Trophoblast cell (in vitro differentiated cells and primary cell): ENCODE measurements at places on chromosomes 6 and 20.

DNA sequence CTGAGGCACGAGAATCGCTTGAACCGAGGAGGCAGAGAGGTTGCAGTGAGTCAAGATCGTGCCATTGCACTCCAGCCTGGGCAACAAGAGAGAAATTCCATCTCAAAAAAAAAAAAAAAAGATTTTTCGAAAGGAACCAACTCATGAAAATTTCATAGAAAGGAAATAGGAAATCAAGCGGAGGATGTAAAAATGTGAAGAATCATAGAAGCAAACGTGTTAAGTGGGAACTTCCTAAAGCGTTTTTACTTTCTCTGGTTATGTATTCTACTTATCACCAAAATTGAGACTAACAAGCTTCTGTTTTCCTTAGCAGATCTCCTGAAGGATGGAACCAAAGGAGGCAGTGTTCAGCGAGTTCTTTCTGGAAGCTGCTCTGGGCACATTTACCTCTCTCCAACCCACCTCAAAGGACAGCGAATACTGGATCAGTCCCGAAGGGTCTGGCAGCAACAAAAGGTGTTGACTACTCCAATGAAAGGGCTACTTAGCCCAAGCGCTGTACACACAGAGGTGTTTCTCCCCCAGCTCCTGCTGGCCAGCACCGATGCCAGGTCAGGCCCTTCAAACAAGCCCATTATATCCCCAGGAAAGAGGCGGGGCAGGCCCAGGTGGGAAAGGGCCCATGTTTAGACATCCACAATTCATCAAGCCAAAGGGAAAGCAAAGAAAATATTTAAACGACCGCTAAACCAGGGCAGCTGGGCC, 327.5 kb upstream of the JARID2 start:
- H3K36me3 ChIP-seq, result no peaks in the 10 kb centered on the region
- peaks cover 14% of the 10 kb centered on the region for H3K4me1 ChIP-seq
- no peak for DNase-seq
- H3K4me3 ChIP-seq, result no peak overlapping the region

- H3K27ac ChIP-seq, result no peak overlapping the region
- DNase-seq, result no peak
- no peak overlapping the region for H3K4me3 ChIP-seq
- H3K27me3 ChIP-seq, result no peaks in the 10 kb centered on the region
Observed at GRCh38 chr6:21189759-21190158, 403.8 kb upstream of the SOX4 start.

DNA sequence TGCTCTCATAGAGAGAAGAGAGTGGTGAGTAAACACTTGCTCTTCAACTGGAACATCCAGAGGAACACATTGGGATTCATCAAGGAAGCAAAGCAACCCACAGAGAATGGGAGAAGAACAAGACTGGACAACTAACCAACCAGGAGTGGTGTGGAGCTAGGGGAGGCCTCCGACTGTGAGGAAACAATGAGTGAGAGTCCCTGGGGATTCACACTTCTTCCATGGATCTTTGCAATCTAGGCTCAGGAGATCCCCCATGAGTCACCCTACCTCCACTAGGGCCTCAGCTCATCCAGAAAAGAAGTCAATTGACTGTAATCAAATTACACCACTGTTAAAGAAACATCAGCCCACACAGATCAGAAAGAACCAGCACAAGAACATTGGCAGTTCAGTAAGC, 42.3 kb upstream of the CLVS2 start:
- H3K27ac ChIP-seq, result no peak overlapping the region
- no peaks in the 10 kb centered on the region for H3K27me3 ChIP-seq
- no peaks in the 10 kb centered on the region for H3K36me3 ChIP-seq
- DNase-seq, result no peak

- no peak for DNase-seq
- no peak overlapping the region for H3K4me3 ChIP-seq
- no peaks in the 10 kb centered on the region for H3K36me3 ChIP-seq
Observed at GRCh38 chr6:157244780-157245179, 78.5 kb downstream of the TMEM242 start.

- no peaks in the 10 kb centered on the region for H3K36me3 ChIP-seq
- no peaks in the 10 kb centered on the region for H3K27me3 ChIP-seq
- no peak overlapping the region for H3K4me3 ChIP-seq
Observed at GRCh38 chr6:139648430-139649000, 274.1 kb upstream of the CITED2 start.

GRCh38 chr6:127435626-127436220, 23.5 kb downstream of the KIAA0408 start:
- no peaks in the 10 kb centered on the region for H3K4me1 ChIP-seq
- no peak overlapping the region for H3K27ac ChIP-seq
- H3K36me3 ChIP-seq, result no peaks in the 10 kb centered on the region
- no peak overlapping the region for H3K4me3 ChIP-seq
- no peak for DNase-seq
- no peaks in the 10 kb centered on the region for H3K27me3 ChIP-seq

- no peak for DNase-seq
- H3K27ac ChIP-seq, result no peak overlapping the region
- H3K27me3 ChIP-seq, result no peaks in the 10 kb centered on the region
- H3K4me3 ChIP-seq, result no peak overlapping the region
Observed at GRCh38 chr6:44185953-44186634, 27.5 kb downstream of the CAPN11 start.

DNA sequence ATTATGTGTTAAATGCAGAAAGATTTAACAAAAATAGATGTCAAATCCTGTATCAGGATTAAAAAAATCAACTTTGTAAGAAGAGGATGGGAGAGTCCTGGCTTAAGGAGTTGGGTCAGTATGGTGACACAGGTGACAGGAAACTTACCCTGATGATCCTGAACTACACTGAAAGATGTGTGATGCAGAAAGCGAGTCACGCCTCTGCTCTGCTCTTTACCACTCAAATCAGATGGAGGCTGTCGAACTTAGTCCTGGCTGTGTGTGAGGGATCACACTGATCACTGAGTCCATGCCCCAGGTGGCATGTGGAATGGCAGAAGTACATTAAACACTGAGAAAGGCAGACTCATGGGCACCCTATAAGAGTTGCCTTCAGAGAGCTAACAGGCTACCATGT, 92.9 kb downstream of the GJA10 start:
- no peaks in the 10 kb centered on the region for H3K36me3 ChIP-seq
- no peak for DNase-seq
- peak overlapping the region; percentile 93 for H3K27ac ChIP-seq
- H3K4me1 ChIP-seq, result peaks cover 21% of the 10 kb centered on the region
- H3K27me3 ChIP-seq, result no peaks in the 10 kb centered on the region
- H3K4me3 ChIP-seq, result no peak overlapping the region

- H3K27me3 ChIP-seq, result no peaks in the 10 kb centered on the region
- H3K36me3 ChIP-seq, result no peaks in the 10 kb centered on the region
- DNase-seq, result peak; percentile 47
- H3K27ac ChIP-seq, result no peak overlapping the region
Observed at GRCh38 chr20:22825076-22825475, 210.0 kb upstream of the SSTR4 start.

DNA sequence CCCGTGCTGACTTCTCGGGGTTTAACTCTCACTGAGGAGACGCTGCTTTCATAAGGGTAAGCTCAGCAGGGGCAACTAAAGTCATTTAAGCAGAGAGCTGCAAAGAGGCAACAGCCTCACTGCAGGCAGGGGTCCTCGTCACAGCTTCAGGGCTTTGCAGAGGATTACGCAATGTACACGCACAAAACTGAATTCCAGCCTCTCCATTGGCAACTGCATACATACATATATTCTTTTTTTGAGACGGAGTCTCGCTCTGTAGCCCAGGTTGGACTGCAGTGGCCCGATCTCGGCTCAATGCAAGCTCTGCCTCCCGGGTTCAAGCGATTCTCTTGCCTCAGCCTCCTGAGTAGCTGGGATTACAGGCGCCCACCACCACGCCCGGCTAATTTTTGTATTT, 2.4 kb downstream of the GMEB2 start:
- no peaks in the 10 kb centered on the region for H3K27me3 ChIP-seq
- H3K4me3 ChIP-seq, result no peak overlapping the region
- DNase-seq, result peak; percentile 70
- H3K36me3 ChIP-seq, result no peaks in the 10 kb centered on the region
